Foreskin fibroblast (primary cell): ENCODE measurements at places on chromosomes 3 and 15.
A peak's percentile ranks its signal among the peaks of the same experiment; 100 is the strongest.

DNA sequence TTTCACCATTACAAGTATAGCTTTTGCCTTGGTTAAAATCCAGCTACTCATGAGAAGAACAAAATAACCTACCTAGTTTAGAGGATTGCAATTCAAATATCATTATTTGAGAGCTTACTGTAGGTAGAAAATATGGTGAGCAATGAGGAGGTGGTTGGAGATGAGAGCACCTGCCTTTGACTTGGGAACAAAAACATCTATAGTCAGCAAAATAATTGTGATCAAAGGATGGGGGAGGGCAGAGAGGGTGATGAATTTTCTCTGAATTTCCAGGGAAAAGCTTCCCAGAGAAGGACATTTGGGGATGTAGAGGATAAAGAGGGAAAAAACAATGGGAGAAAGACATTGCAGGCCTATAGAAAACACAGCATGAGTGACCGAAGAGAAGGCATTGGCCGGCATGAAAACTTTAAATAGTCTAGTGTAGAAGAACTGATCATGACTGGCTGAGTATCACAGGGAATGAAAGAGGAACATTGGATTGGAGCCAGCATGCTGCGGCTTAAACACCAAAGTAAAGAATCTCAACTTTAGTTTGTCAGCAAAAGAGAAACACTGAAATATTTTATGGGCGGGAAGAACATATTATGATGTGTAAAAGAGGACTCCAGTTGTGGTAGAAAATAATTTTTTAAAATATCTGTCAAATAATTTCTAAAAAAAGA is 581.3 kb downstream of the UNC13C start:
- no peak for DNase-seq

GRCh38 chr3:41095702-41096101 is 103.6 kb upstream of the CTNNB1 start:
- DNase-seq = no peak

DNA sequence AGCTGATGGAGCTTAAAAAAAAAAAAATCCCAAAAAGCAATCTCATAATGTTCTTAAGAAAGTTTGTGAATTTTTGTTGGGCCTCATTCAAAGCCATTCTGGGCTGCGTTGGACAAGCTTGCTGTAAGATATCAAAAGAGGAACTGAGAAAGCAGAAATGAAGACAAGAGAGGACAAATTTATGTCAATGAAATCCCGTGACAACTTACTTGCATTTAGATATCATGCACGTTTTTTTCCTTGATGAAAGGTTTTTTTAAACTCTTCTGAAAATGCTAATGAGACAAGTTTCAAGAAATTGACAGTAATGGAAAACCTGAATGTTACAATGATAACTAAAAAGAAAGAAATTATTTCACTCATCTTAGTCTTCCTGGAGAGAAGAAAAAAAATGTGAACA is 662.9 kb downstream of the SQOR start:
- no peak for DNase-seq

DNA sequence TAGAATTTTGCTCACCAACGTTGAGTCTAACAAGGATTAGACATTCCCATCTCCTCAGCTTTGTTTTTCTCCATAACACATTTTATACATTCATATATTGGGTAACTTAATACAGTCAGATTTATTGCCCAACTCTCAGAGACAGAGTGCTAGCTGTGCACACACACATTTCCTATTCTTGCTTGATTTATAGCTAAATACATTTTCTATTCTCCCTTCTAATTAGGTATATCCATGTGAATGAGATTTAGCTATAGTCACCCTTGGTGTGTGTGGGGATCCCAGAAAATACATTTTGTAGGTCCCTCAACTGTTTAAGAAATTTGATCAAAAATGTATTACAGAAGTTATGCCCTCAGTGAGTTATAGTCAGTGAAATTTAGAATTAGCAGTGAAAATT is 715.4 kb downstream of the NSUN3 start:
- no peak for DNase-seq

GRCh38 chr3:136728918-136729317 is 23.3 kb downstream of the STAG1 start:
- DNase-seq = peak; percentile 89

DNA sequence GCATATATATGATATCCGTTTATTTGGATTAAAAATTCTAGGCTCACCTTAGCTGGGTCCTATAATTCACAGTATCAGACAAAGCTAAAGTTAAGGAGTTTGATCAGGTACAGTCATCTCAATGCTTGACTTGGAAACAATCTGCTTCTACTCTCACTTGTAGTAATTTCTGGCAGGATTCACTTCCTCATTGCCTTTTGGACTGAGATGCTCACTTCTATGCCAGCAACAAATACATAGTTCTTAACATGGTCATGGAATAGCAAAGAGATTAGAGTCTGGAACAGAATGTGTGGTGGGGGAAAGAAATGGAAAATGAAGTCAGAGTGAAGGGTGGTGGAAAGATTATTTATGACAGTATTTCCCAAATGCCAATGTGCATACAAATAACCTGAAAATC is 693.6 kb downstream of the CADM2 start:
- no peak for DNase-seq

DNA sequence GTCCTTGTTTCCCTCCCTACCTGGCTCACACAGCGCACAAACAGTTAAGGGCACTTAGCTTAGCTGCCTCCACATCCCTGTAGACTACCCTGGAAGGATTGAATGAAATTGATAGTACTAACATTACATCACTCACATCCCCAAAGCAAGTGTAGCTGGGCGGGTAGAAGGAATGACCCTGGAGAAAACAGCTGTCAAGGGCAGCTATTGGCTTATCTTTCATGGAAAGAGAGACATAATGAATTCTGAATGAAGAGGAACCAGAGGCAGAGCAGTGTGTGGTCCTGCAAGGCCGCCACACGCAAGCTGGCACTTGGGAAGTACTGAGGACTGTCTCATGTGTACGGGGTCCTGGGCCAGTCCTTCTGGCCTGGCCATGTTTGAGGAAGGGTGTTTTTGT is 369.6 kb upstream of the RGMA start:
- no peak for DNase-seq

DNA sequence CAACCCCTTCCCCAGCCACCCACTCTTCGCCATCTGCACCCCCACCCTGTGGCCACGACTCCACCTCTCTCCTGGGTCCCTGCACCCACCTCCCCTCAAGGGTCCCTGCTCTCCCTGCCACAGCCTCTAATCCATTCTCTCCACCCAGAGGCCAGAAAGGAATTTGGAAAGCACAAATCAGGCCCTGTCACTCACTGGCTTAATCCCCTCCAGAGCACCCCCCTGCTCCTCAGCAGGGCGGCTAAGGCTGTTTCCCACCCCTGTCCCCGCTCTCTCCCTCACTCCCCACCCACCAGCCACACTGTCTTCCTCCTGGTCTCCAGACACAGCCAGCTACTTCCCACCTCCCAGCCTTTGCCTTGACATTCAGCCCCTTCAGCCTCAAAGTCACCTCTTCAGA is 150.0 kb upstream of the LINGO1 start:
- no peak for DNase-seq

- DNase-seq = peak; percentile 95
Measured at GRCh38 chr15:74179101-74179841, 5.8 kb downstream of the ISLR start.

- DNase-seq = no peak
Measured at GRCh38 chr15:66328771-66329170, 27.7 kb downstream of the TIPIN start.

DNA sequence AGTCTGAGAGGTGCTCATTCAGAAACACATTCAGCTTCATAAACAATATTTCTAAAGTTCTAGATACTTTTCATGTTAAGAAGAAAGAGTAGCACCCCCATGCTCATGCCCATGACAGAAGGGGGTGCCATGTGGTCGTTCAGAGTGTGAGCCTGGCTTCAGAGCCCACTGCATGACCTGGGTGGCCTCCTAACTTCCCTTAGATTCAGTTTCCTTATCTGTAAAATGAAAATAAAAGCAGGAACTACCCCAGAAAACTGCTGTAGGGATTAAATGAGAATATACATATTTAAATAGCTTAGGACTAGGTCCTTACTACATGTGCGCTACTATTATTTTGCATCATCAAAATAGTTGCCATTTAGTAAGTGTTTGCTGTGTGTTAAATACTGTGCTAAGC is 69.2 kb downstream of the ABHD5 start:
- DNase-seq = no peak

DNA sequence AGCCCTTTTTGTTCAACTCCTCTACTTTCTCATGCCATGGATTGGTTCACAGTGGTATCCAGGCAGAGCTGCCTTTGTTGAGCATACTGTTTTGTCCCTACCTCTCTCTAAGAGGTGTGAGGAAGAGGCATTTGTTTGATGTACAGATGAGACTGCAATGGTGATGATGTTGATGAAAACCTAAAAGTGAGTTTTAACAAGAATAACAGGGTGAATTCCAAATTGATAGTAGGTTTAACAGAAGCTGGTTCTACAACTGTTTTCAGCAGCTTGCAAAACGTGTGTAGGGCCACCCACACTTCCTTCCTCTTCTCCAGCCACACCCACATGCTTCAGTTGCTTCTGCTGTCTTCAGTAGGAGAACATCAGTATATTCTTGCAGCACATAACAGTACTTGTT is 10.2 kb downstream of the SNRK start:
- DNase-seq = peak; percentile 34
